ENCODE measurements at places on chromosomes 12 and 14. TPM values are rescaled to one million over a fixed set of nuclear protein-coding genes. Genes with fewer than 3 reads are reported as not detected.

The REP15 gene
- 210 TPM for total RNA-seq

The RIMBP2 gene
- total RNA-seq: 17.3 TPM

The CCDC177 gene
- total RNA-seq: not detected

The FBRSL1 gene
- 306 TPM for total RNA-seq

The TAS2R7 gene
- total RNA-seq: not detected

The CATSPERB gene
- total RNA-seq: 3.8 TPM

The SLC7A8 gene
- 29.1 TPM for total RNA-seq

DNA sequence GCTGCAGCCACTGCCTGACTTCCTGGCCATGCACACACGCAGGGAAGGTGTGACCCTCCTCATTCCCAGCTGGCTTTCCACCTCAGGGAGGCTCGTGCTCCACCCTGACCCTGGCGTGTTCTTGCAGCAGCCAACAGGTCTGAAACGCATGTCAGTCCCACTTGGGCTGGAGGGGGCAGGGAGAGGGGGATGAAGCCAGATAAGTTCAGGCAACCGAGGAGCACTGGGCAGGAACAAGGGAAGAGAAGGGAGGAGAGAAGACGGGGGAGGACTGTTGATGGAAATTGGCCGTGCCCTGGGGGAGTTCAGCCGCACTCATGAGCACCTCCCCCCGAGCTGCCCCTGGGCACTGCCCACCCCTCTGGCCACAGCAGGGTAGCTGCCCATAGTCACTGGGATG lies 182.4 kb upstream of the PRMT8 start:
- no peak for DNase-seq

GRCh38 chr12:47984331-47984801 lies 19.9 kb downstream of the COL2A1 start:
- no peak for DNase-seq

DNA sequence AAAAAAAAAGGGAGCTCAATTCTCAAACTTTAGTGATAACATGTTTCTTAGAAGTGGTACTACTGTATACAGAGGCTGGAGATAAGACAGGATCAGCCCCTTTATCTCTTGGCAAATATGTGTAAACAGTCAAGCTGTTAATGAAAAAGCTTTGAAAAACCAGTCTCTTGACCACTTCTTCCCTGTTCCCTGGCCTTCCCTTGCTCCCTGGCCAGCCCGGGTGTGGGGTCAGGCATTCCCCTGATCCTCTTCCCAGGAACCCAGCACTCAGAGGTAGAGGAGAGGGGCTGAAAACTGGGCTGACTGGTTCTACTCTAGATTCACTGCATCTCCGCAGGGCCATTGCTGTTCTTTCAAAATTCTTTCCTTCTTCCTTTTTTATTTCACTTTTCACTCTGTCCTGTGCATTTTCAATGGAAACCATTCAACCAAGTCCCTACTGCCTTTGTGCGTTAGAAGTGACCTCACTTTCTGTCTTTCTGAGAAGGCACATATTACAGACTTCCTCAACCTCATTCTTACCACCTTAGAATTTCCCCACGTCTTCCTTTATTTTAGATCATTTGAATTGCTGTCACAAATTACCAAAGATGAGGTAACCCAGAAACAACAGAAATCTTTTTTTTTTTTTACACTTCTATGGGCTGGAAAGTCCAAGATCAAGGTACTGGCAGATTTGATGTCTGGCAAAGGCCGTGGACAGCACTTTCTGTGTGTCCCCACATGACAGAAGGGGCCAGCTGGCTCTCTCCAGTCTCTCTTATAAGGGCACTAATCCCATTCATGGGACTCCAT lies 5.7 kb downstream of the GNG2 start:
- DNase-seq: no peak

DNA sequence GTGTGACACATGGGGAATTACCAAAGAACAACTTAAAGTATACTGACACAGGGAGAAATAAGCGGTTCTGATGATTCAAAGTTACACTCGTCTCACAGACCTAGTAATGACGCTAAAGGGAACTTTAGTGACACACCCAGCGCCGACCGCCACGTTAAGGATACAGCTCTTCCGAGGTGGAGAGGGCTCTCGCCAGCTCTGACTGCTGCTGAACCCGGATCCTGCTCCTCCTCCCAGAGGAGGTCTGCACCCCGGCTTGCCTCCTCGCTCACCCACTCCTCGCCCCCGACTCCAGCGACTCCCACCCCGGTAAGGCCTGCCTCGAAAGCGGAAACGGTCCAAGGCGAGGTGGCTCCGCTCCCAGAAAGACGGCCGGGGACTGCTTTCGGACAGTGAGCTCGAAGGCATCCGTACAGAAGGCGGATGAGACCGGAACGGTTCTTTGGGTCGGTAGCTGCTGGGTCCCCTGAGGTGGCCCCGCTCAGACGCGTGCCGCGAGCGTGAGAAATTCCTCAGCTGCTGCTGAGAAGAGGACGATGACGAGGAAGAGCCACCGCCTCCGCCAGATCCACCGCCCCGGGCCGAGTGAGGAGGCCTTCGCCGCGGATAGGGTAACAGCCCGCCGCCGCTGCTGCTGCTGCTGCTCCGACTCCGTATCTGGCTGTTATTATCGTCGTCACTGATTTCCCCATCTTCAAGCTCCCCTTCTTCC lies 643 bp downstream of the ZFC3H1 start:
- peak; percentile 73 for DNase-seq

DNA sequence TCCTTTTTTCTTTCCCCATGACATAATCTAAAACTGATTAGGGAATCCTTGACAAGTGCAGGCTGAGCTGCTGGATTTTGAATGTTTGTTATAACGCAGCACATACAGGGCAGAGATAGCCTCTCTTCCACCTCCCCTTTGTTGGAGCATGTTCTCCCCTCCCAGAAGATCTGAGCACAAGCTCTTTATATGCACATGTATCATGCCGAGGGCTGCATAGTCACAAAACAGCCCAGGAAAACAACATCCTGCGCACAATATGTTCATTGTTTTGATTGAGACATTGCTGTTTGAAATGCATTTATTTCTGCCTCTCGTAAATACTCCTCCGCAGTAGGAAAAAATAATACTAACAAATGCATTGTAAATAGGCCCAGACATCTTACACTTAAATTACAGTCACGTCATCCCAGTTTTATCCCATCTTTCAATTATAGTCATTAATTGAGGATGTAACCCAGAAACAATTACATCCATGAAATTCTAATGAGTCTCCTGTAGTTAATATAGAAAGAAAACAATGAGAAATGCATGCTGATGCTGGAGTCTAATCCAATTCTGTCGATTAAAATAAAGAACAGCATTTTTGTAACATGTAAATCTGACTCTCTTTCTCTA lies 401.8 kb downstream of the BTG1 start:
- DNase-seq: no peak

GRCh38 chr12:53381731-53382630 lies 2.0 kb downstream of the SP1 start:
- DNase-seq: peak; percentile 71

DNA sequence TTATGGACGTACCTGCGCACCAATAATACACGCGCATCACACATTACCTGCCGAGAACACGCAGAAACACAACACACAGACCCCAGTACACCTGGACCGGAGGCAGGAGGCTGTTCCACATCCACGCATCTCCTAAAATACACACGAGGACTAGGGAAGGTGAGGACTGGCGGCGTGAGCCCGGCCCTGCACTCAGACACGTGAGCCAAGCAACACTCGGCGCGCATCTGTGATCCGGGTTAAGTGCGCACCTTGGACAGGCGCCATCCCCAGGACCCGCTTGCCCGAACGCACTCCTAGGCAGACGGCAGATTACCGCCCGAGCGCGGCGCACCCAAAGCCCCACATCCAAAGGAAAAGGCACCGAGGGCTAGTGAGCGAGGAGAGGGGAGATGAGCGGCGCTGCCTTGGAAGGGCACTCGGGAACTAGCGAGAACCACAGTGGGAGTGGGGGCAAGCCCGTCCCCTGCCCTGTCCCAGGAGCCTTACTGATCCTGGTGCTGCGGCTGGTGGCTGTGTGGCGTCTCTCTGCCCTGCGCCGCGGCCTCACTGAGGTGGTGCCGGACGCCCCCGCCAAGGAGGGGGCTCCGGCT lies 417 bp downstream of the GLS2 start:
- DNase-seq: peak; percentile 52

DNA sequence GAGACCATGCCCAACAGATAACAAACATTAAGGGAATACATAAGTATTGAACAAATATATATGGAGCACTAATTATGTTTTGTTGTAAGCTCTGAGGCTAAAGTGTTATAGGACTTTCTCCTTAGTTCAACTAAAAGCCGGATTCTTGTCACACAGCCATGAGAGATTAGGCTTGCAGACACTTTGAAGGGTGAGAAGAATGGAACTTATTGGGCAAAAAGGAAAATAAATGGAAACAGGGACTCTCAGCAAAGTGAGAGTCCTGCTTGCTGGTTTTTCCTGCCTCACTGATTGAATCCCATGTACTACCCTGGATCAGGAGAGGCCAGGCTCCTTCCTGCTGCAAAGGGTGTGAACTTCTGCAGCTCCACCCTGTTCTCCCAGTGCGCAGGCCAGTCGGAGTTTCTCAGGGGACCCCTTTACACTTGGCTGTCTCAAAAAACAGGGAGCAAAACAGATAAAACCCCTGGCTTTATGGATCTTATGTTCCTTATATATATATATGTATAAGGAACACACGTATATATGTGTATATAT lies 77.1 kb upstream of the FUT8 start:
- peak; percentile 65 for DNase-seq

GRCh38 chr14:34554540-34555250 lies 15.2 kb upstream of the EAPP start:
- DNase-seq: no peak

GRCh38 chr14:22981090-22981875 lies 1.1 kb downstream of the AJUBA start:
- DNase-seq: no peak

DNA sequence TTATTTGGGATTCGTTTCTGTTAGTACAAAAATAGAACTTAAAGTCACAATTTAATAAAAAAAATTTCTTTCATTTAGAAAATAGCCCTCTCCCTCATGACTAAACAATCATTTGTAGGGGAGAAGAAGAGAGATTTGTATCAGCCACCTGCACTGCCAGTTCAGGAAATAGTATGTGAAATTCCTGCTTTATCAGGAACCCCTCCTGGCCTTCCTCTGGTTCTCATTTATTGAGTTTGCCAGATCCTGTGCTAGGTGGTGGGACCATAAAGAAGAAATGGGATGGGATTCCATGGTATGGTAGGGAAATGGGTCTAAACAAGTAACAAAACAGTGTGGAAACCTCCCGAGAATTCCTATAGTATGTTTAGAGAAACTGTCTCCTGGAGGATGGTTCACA lies 30.0 kb downstream of the RASSF8 start:
- DNase-seq: no peak
